ENCODE measurements at places on chromosomes 6 and 20. TPM values are rescaled to one million over a fixed set of nuclear protein-coding genes. Genes with fewer than 3 reads are reported as not detected.

The EEF1A1 gene
- 4,705 TPM for total RNA-seq

The SCAND1 gene
- total RNA-seq, result 55.4 TPM

The PRICKLE4 gene
- not detected for total RNA-seq

The ITPA gene
- 94.7 TPM for total RNA-seq

The ZFAND3 gene
- 51.0 TPM for total RNA-seq

- H3K4me1 ChIP-seq, result no peaks in the 10 kb centered on the region
- H3K4me3 ChIP-seq, result no peak overlapping the region
- no peak overlapping the region for H3K27ac ChIP-seq
Observed at GRCh38 chr6:44298864-44299263, 14.3 kb downstream of the AARS2 start.

DNA sequence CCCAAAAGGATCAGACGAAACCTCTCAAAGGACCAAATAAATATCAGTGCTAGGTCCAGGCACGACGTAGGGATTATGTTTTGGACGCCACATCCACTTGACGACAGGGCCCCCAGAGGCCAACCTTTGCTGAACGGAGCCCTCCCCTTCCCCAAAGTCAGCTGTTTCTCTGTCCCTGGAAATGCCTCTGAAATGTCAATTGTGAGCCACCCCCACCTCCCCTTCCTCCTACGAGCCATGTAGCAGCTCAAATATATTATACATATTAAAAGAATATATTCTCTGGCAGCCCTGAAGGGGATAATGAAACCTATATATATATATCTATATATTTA is 39.6 kb upstream of the BLCAP start:
- peaks cover 52% of the 10 kb centered on the region for H3K27me3 ChIP-seq
- H3K36me3 ChIP-seq, result no peaks in the 10 kb centered on the region
- no peak overlapping the region for H3K27ac ChIP-seq
- no peaks in the 10 kb centered on the region for H3K4me1 ChIP-seq
- no peak for DNase-seq

DNA sequence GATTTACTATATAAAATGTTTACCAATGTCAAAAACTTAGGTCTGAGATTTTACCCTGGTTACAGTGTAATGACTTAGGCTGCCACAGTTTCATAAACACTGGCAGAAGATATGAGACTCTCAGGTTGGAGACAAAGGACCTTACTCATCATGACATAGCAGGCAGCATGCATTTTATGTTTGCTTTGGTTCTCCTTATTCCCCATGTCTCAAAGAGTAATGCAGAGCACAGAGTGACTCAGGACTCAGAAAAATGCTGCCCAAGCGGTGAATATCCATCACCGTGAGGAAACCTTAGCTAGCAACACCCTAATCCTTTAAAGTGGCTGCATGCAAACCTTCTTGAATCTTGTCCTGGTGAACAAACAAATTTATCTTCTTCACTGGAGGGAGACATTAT is 112.1 kb upstream of the EYS start:
- no peaks in the 10 kb centered on the region for H3K27me3 ChIP-seq
- H3K4me3 ChIP-seq, result no peak overlapping the region
- no peaks in the 10 kb centered on the region for H3K4me1 ChIP-seq
- no peak overlapping the region for H3K27ac ChIP-seq

DNA sequence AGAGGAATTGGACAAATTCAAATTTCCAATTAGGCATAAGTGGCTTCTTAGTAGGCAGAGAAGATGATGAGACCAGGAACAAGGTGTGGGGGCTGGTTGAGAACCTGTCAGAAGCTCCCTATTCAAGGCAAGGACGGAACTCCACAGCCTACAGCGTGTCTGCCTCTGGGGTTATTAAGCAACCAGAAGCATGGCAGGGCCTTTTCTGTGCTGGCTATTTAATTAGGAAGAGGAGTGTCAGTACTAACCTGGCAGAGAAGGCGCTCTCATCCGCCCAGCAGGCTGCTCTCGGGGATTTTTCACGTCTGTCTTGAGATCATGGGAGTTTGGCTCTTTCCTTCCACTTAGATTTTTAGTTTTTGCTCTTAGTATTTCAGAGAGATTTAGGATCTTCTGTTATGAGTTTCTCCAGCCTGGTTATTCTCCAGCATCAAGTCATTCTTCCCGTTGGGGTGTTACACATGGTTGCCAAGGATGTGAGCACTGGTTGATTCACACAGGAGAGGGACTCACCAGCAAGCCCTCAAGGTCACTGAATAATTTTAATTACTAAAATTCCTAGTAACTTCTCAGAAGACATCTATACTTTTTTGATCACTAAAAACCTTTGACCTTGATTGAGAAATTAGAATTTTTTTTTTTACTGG is 23.9 kb downstream of the ADTRP start:
- no peaks in the 10 kb centered on the region for H3K36me3 ChIP-seq
- H3K27me3 ChIP-seq, result peaks cover 34% of the 10 kb centered on the region
- DNase-seq, result no peak
- H3K27ac ChIP-seq, result no peak overlapping the region

DNA sequence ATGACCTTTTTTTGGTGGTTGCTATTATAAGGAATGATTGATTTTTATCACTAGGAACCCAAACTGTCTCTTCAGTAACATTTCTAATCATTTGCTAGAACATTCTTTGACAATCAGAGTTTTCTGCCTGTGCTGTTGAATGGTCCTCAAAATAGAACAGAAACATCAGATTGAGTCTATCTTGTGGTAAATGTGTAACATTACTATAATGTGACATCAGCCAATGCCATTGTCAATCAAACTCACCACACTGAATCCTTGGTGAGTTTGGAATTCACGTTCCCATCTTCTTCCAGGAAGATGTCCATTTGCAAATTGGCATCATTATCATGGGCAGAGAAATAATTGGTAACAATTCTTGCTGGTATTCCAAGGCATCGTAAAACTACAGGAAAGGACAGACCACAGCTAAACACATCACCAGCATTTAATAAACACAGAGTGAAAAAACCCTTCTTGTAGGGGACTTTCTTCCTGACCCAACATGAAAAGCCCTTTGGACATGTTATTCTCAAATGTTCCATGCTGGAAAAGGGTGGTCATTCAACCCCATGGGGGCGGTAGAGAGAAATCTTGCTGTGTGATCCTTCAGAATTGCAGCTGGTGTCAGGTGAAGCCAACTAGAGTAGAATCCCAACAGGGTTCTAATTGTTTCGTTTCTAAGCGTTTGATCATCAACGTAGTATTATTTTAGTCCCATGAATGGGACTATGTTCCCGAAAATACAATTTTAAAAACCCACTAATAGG is 98.5 kb downstream of the F13A1 start:
- H3K27me3 ChIP-seq, result peaks cover 13% of the 10 kb centered on the region
- no peak overlapping the region for H3K4me3 ChIP-seq
- DNase-seq, result no peak
- H3K27ac ChIP-seq, result no peak overlapping the region
- H3K4me1 ChIP-seq, result no peaks in the 10 kb centered on the region

- H3K4me3 ChIP-seq, result no peak overlapping the region
- no peaks in the 10 kb centered on the region for H3K27me3 ChIP-seq
- DNase-seq, result no peak
- peaks cover 24% of the 10 kb centered on the region for H3K36me3 ChIP-seq
Observed at GRCh38 chr6:137405806-137406205, 88.4 kb downstream of the OLIG3 start.

- H3K27me3 ChIP-seq, result no peaks in the 10 kb centered on the region
- H3K4me1 ChIP-seq, result peaks cover 6% of the 10 kb centered on the region
- H3K36me3 ChIP-seq, result no peaks in the 10 kb centered on the region
Observed at GRCh38 chr6:79544299-79544927, 7.2 kb upstream of the LCA5 start.

DNA sequence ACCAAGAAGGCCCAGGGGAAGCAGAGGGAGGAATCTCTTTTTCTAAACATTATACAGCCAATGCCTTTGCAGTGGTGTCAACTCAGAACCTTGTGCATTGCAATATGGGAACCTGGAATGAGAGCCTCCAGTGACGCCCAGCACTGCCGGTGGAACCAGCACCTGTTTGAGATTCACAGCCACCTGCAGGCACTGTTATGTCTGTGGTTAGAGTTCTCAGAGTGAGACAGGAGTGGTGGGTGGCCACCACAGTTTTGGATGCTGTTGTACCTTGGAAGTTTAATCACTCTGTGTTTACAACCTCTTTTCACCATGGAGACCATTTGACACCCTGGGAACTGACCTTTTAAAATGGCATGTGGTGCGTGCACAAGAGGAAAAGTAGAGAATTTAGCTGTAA is 185.3 kb upstream of the KCNG1 start:
- no peak for DNase-seq
- H3K4me3 ChIP-seq, result no peak overlapping the region
- H3K36me3 ChIP-seq, result no peaks in the 10 kb centered on the region
- H3K27ac ChIP-seq, result no peak overlapping the region
- peaks cover 50% of the 10 kb centered on the region for H3K27me3 ChIP-seq

DNA sequence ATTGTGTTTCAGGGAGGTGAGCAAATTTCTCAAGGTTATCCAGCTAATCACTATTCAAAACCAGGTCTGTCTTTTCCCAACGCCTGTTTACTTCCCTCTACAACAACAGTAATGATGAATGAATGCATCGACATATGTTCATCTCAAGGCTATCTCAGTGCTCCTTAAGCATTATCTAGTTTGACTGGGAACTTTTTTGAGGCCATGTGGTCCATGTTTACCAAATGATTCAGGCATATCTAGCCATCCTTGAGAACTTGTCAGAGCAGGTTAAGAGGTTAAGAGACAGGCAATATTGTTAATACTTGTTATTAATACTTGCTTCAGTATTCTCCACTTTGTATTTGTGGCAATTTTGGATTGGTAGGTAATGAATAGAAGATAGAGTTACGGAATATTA is 1038.4 kb upstream of the FLRT3 start:
- H3K27me3 ChIP-seq, result no peaks in the 10 kb centered on the region
- H3K27ac ChIP-seq, result no peak overlapping the region
- H3K4me3 ChIP-seq, result no peak overlapping the region
- no peaks in the 10 kb centered on the region for H3K36me3 ChIP-seq
- H3K4me1 ChIP-seq, result no peaks in the 10 kb centered on the region

GRCh38 chr6:101386982-101387381 is 6.5 kb upstream of the GRIK2 start:
- H3K27ac ChIP-seq, result no peak overlapping the region
- H3K27me3 ChIP-seq, result no peaks in the 10 kb centered on the region
- peaks cover 5% of the 10 kb centered on the region for H3K36me3 ChIP-seq
- no peak for DNase-seq
- H3K4me1 ChIP-seq, result no peaks in the 10 kb centered on the region
- H3K4me3 ChIP-seq, result no peak overlapping the region

GRCh38 chr6:118758946-118759345 is 107.6 kb upstream of the CEP85L start:
- H3K27ac ChIP-seq, result no peak overlapping the region
- no peaks in the 10 kb centered on the region for H3K36me3 ChIP-seq
- H3K4me3 ChIP-seq, result no peak overlapping the region

DNA sequence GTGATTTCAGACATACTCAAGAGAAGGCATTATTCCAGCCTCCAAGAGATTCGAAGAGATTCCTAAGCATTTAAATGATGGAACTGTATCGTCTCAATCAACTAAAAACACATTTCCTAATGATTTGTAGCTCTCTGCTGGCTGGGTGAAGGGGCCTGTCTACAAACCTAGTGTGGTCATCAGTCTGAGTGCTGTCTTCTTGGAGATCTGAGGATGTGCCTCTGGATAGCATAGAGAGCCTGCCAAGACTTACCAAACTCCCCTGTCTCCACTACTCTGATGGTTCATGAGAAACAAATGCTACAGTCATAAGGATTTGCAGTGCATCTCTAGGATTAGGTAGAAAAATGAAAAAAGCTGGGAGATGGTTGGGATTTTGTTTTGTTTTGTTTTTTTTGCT is 176.9 kb upstream of the CITED2 start:
- H3K4me3 ChIP-seq, result no peak overlapping the region
- no peak for DNase-seq
- H3K27ac ChIP-seq, result no peak overlapping the region
- H3K4me1 ChIP-seq, result no peaks in the 10 kb centered on the region
- peaks cover 3% of the 10 kb centered on the region for H3K27me3 ChIP-seq

- H3K4me1 ChIP-seq, result peaks cover 57% of the 10 kb centered on the region
- no peaks in the 10 kb centered on the region for H3K27me3 ChIP-seq
- no peak for DNase-seq
- H3K27ac ChIP-seq, result peak overlapping the region; percentile 94
- H3K4me3 ChIP-seq, result peak overlapping the region; percentile 83
Observed at GRCh38 chr6:27867945-27868300, 44.3 kb downstream of the OR2B2 start.

DNA sequence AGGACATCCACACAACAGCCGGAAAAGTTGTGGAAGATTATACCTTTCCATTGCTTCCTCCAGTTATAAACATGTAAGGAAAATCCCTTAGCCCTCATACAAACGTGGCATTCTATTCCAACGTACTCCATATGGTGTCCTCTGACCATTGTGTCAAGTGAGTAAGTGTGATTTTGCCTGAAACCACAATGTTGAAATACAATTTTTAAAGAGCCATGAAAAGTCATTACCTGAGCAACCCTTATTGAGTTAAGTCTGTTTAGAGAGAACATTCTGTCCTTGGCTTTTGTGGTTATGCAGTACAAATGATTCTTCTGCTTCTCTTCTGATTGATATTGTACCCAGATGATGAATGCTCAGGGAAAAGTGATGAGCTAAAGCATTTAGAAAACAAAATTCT is 530.1 kb downstream of the HAO1 start:
- no peak for DNase-seq
- H3K4me1 ChIP-seq, result no peaks in the 10 kb centered on the region
- peaks cover 10% of the 10 kb centered on the region for H3K36me3 ChIP-seq
- no peak overlapping the region for H3K27ac ChIP-seq
- no peaks in the 10 kb centered on the region for H3K27me3 ChIP-seq
- H3K4me3 ChIP-seq, result no peak overlapping the region

- no peaks in the 10 kb centered on the region for H3K36me3 ChIP-seq
- H3K27me3 ChIP-seq, result no peaks in the 10 kb centered on the region
- H3K27ac ChIP-seq, result no peak overlapping the region
- no peak overlapping the region for H3K4me3 ChIP-seq
Observed at GRCh38 chr6:85298553-85298952, 151.3 kb upstream of the NT5E start.

DNA sequence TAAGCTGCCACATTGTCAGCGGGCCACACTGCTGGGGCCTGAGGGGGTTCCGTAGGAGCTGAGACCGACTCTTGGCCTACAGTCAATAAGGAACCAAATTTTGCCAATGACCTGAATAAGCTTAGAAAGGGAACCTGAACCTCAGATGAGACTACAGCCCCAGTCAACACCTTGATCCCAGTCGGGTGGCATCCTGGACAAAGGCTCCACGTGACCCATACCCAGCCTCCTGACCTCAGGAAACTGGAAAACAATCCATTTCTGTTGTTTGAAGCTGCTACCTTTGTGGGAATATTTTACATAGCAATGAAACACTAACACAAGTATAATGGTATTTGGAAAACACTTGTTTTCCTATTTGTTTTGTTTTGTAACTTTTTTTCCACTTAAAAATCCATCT is 179.9 kb upstream of the RALGAPA2 start:
- no peak overlapping the region for H3K27ac ChIP-seq
- H3K4me3 ChIP-seq, result no peak overlapping the region
- no peaks in the 10 kb centered on the region for H3K36me3 ChIP-seq
- H3K27me3 ChIP-seq, result peaks cover 27% of the 10 kb centered on the region

DNA sequence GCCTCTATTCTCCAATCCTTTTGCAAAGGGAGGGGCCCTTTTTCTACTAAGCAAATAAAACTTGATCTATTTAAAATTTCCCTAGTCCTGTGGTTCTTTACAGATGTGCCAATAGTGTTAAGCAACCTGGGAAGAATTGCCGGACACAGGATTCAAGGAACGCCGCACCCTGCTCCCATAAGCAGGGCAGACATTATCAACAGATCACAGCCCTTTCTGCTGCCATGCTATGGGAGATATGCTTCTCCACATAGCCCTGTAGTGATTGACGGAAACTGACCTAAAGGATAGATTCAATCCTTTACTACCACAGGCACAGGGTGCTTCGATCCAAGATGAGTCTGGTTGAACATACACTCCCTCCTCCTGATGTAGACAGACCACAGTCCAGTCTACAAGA is 118.4 kb upstream of the TRAF3IP2 start:
- H3K4me1 ChIP-seq, result peaks cover 80% of the 10 kb centered on the region
- peaks cover 14% of the 10 kb centered on the region for H3K36me3 ChIP-seq
- no peaks in the 10 kb centered on the region for H3K27me3 ChIP-seq
